ENCODE measurements at places on chromosomes 4 and X.

- no peak for DNase-seq
Measured at GRCh38 chr4:165726831-165727230, 146.2 kb upstream of the TLL1 start.

DNA sequence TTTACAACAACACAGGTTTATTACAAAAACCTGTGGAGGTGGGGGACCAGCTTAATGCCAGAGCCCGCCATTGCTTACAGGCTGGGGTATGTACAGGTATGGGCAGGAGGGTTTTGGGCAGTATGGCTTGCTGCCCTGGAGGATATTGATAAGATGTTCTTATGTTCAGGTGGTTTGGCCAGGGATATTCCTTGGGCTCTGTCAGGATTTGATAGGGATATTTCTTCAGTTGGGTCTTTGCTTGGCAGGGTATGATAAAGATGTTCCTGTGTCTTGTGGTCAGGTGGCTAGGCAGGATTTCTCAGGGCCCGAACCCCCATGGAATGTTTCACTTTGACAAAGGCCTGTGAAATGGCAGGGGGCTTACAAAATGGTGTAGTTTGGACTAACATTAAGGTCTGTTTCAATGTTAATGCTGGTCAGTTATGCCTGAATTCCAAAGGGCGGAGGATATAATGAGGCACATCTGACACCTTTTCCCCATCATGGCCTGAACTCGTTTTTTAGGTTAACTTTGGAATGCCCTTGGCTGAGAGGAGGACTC, 3.1 kb downstream of the MGST2 start:
- no peak for DNase-seq

- no peak for DNase-seq
Measured at GRCh38 chr4:70666369-70666768, at the start of gene JCHAIN. Gene JCHAIN, minus strand, starts transcription at chr4:70666508. Its CDS starts 18 bp downstream, at chr4:70666490.

- DNase-seq, result no peak
Measured at GRCh38 chr4:94359838-94360237, 17.2 kb upstream of the HPGDS start.

- peak; percentile 3 for DNase-seq
Measured at GRCh38 chrX:16123222-16123786, at the start of gene GRPR. Gene GRPR, plus strand, starts transcription at chrX:16123565. Its CDS starts 389 bp downstream, at chrX:16123954.

DNA sequence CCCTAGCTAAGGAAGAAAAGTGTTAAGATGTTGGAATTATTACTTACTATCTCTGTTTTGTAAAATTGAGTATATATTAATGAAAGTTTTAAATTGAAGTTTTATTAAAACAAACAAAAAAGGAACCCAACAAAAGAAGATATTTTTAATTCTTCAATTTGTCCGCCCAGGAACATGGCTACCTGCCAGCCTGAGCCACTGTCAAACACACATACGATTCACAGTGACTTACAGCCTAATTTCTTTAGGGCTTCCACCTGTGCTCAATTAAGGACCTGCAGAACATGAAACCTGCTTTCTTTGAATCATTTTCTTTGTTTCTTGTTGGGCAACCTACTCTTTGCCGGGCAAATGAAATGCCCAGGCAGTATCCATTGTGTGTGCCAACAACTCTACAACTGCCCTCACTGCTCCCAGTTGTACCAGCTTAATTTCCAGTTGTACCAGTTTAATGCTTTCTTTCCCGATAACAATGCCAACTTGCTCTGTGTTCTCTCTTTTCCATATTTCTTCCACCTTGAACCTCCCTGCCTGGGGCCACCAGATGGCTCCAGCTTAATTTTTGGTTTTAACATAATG, 181.7 kb downstream of the GBA3 start:
- DNase-seq, result no peak

DNA sequence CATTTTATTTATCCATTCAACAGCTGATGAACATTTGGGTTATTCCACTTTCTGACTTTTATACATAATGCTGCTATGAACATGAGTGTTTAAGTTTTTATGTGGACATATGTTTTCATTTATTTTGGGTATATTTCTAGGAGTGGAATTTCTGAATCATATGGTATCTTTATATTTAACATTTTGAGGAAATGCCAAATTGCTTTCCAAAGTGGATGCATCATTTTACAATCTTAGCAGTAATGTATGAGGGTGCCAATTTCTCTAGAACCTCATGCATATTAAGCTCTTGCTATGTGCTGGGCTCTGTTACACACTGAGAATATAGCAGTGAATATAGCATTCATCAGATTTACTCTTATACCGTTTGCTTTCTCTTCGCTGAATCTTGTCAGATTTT, 983.7 kb downstream of the STIM2 start:
- no peak for DNase-seq

- no peak for DNase-seq
Measured at GRCh38 chr4:168484626-168485025, 4.3 kb upstream of the DDX60L start.

DNA sequence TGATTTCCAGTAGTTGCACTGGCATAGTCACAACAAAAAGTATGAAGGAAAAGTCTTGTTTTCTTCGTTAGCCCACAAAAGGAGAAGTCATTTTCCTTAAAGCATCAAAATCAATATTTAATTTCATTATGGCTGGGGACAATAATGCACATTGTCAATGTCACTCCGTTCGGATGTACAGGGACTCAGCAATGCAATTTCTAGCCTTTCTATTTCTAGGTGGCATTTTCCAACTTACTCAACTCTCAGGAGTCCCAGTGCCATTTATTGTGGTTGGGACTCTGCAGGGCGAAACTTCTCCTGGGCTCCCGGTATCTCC, 99.6 kb downstream of the CEP135 start:
- DNase-seq, result no peak

GRCh38 chr4:85747882-85748491, 273.0 kb downstream of the ARHGAP24 start:
- no peak for DNase-seq

GRCh38 chrX:12779534-12779933, 11.7 kb upstream of the PRPS2 start:
- DNase-seq, result no peak

- no peak for DNase-seq
Measured at GRCh38 chr4:173293663-173294062, 40.5 kb downstream of the HMGB2 start.

GRCh38 chr4:98656886-98657285, 1.5 kb downstream of the TSPAN5 start:
- no peak for DNase-seq

DNA sequence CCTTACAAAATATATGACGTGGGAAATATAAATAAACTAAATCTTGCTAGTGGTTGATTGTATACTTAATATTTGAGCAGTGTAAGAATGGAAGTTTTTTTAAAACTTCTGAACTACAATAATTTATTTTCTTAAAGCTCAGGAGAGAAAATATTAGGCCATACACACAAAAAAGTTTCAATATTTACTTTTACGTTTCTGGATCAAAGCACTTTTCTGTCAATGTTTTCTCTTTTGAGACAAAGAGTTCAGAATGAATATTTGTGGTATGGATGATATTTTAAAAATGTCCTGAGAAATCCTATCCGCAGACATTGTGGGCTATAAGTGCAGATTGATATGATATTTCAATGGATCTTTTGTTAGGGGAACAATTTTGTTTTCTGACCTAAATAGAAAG, 109.9 kb downstream of the TLL1 start:
- DNase-seq, result no peak

DNA sequence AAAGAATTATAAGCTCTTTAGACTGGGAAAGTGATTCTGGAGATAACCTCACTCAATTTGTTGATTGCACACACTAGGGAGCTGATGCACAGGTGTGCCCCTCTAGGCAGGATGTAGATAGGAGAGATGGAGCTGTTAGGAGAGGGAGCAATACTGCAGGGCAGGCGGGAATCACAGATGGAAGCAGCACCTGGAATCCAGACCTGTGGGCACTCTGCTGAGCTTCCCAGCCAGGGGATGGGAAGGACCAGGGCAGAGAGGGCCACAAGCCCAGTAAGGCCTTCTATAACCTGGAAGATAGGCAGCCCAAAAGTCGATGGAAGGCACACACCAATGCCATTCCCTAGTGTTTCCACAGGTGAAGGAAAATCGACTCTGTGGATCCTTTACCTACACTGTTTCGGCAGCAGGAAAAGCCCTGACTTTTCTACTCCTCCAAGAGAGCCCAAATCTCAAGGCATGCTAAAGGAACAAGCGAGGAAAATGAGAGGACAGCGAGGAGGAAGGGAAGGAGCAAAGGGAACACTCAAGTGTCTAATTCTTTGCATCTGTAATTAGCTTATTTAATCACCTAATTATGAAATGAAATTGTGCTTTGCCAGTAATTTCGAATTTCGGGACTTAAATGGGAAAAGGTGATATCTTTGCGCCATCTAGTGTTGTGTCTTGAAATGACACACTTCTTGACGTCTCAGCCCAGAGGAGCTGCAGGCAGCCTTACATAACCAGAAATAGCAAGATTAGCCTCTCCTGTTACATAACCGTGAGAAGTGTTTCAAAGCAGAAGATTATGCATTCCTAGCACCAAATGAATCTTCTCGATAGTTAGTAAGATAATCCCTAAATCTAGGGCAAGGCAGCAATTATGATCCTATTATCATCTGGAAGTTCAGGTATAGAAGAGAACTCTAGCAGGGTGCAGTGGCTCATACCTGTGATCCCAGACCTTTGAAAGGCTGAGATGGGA, 31.0 kb upstream of the TLR3 start:
- DNase-seq, result no peak

DNA sequence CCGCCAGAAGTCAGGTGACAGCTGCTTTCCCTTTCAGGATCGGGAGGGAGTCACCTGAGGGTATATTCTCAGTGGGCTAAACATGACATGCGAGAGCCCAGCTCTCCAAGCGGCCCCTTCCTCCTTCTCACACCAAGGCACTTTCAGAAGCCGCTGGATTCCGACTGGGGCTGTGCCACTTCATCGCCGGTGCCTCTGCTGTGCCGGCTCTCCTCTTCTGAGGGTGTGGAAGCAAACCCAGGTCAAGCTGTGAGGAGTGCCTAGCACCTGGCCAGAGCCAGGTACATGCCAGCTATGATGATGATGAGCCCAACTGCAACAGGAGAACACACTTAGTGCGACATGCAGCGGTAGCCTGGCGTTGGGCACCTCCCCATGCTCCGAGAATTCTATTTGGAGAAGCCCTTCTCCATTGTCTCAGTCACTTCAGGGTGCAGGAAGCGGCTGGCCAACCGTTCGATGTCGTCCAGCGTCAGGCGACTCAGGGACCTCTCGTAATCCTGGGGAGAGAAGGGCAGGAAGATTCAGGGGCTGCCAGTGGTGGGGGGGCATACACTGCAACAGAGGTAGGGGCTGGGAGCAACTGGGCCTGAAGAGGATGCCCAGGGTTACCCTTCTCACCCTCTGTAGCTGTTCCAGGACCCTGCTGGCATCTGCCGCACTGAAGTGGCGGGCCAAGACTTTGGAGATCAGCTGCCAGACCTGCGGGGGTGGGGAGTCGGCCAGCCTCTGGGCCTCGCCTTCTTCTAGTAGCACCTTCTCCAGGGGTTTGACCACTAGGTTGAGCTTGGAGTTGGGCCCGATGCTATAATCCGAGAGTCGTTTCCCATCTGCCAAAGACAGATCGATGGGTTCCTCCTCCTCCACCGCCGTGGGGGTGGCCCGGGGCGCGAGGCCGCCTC, 1.0 kb downstream of the UBL4A start:
- no peak for DNase-seq

GRCh38 chr4:107115185-107115847, 79.2 kb upstream of the DKK2 start:
- DNase-seq, result no peak
